Immature natural killer cell (primary cell): ENCODE measurements at places on chromosomes 13 and 19. TPM values are rescaled to one million over a fixed set of nuclear protein-coding genes. Genes with fewer than 3 reads are reported as not detected.

The TJP3 gene
- polyA plus RNA-seq, result not detected

DNA sequence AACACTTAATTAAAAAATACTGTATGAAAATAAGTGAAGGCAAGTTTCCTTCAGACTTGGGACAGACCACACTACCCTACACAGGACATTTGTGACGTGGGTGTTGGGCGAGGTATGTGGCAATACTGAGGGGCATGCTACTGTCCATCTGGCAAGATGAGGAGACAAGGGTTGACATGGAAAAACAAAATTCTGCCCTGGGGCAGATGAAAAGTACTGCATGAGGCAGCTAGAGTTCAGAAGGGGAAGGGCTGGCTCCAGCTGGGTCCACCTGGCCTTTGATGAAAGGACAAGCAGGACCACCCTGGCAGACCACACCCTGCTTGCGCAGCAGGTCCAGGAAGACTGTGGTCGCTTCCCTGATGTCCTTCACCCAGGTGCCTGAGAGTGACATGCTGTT is 43.2 kb downstream of the LATS2 start:
- H3K36me3 ChIP-seq, result no peaks in the 10 kb centered on the region
- H3K27me3 ChIP-seq, result no peaks in the 10 kb centered on the region
- no peak for DNase-seq
- H3K4me3 ChIP-seq, result no peak overlapping the region
- H3K4me1 ChIP-seq, result peaks cover 61% of the 10 kb centered on the region

DNA sequence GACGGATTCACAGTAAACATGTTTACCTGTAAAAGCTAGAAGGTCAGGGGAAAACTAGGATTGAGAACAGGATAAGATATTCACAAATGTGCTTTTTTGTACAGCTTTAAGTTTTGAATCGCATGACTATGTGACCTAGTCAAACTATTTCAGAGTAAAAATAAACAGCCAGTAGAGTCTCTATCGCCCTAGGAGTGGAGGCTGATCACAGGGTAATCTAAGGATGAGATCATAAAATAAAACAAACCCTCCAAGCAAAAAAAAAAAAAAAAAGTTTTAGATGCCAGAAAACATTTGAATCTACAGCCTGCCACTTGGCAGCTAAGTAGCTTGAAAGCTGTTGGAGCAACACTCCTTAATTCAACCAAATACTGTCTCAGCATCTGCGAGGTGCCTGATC is 26.8 kb downstream of the ZNF350 start:
- no peak for DNase-seq
- H3K4me3 ChIP-seq, result no peak overlapping the region
- H3K4me1 ChIP-seq, result no peaks in the 10 kb centered on the region
- peaks cover 2% of the 10 kb centered on the region for H3K27me3 ChIP-seq
- H3K36me3 ChIP-seq, result peaks cover 45% of the 10 kb centered on the region
- no peak overlapping the region for H3K27ac ChIP-seq

DNA sequence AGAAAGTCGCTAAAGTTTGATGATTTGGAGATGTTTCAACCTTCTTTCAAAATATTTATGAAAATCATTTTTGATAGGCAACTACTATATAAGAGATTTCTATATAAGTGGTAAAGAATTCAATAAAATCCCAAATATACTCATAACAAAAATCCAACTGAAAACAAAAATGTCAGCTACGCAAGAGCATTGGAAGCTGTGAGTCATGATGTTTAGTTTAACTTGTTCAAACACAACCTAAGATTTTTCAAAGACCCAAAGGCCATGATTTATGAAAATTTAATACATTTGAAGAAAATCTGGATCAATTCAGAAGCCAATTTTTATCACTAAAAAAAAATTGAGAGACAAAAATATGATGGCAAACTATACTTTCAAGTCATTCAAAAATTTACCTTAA is 226.6 kb downstream of the MZT1 start:
- H3K4me1 ChIP-seq, result no peaks in the 10 kb centered on the region
- H3K27me3 ChIP-seq, result no peaks in the 10 kb centered on the region
- H3K27ac ChIP-seq, result no peak overlapping the region
- no peak for DNase-seq
- no peaks in the 10 kb centered on the region for H3K36me3 ChIP-seq

DNA sequence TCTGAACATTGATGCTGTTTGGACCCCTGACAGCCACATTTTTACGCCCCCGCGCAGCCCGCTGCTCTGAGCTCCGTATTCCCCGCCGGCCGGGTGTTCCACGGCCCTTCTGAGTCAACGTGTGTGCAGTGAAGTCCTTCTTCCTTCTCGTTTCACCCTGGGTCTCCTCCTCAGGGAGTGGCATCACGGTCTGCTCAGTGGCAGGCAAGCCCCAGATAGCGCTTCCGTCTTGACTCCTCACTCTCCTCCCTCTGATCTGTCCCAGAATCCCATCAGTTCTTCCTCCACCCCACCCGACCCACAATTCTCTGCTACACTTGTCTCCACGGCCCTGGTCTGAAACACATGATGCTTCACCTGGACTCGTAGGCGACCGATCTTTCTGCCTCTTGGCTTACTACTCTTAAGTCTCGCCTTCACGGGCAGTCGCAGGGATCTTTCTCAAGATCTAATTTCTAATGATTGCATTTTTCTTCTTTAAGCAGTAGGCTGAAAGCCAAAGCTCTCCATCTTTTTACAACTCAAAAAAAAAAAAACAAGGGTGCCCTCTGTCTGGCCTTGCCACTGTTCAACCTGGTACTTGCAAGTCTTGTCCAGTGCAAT is 33.9 kb downstream of the CCNE1 start:
- H3K4me3 ChIP-seq, result peak overlapping the region; percentile 95
- H3K36me3 ChIP-seq, result no peaks in the 10 kb centered on the region
- H3K4me1 ChIP-seq, result peaks cover 13% of the 10 kb centered on the region
- peaks cover 10% of the 10 kb centered on the region for H3K27me3 ChIP-seq

DNA sequence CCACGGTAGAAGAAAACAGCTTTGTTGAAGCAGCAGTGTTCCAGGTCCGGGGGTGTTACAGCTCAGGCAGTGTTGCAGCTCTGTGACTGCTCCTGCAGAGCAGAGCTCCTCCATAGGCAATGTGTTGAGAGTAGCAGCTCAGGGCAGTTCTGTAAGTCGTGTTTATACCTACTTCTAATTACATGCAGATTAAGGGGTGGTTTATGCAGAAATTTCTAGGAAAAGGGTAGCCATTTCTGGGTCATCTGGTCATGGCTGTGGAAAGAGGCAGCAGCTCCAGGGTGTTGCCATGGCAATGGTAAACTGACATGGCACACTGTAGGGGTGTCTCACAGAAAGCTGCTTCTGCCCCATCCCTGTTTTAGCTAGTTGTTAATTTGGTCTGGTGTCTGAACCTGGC is 316.4 kb downstream of the GPC5 start:
- no peak for DNase-seq
- H3K4me1 ChIP-seq, result no peaks in the 10 kb centered on the region
- H3K27me3 ChIP-seq, result no peaks in the 10 kb centered on the region
- H3K36me3 ChIP-seq, result no peaks in the 10 kb centered on the region
- H3K4me3 ChIP-seq, result no peak overlapping the region

- peaks cover 13% of the 10 kb centered on the region for H3K27me3 ChIP-seq
- H3K4me3 ChIP-seq, result no peak overlapping the region
- no peak overlapping the region for H3K27ac ChIP-seq
- no peak for DNase-seq
Observed at GRCh38 chr13:80389073-80390038, 48.4 kb upstream of the SPRY2 start.

DNA sequence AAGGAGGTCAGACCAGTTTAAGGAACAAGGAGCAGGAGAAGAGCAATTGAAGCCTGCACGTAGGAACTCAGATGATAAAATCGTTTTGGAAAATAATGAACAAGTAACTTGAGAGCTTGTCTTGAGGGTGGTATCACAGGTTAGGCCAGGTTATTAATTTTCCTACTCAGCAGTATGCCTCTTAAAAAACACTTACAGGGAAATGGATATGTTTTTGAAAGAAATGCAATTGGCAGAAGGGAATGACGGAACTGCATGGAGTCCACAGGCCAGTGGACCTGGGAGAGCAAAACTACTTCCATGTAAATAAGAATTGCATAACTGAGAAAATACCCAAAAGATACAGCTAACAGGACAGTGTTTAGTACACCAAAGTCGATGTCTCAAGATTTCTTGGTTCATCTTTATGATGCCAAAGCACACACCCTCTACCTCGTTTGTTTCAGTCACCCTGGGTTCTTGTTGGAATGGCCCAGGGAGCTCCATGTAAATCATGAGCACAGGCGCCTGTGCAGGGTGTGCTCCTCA is 35.2 kb downstream of the MBNL2 start:
- H3K27me3 ChIP-seq, result peaks cover 2% of the 10 kb centered on the region
- peaks cover 71% of the 10 kb centered on the region for H3K4me1 ChIP-seq
- peak overlapping the region; percentile 54 for H3K4me3 ChIP-seq
- no peaks in the 10 kb centered on the region for H3K36me3 ChIP-seq

DNA sequence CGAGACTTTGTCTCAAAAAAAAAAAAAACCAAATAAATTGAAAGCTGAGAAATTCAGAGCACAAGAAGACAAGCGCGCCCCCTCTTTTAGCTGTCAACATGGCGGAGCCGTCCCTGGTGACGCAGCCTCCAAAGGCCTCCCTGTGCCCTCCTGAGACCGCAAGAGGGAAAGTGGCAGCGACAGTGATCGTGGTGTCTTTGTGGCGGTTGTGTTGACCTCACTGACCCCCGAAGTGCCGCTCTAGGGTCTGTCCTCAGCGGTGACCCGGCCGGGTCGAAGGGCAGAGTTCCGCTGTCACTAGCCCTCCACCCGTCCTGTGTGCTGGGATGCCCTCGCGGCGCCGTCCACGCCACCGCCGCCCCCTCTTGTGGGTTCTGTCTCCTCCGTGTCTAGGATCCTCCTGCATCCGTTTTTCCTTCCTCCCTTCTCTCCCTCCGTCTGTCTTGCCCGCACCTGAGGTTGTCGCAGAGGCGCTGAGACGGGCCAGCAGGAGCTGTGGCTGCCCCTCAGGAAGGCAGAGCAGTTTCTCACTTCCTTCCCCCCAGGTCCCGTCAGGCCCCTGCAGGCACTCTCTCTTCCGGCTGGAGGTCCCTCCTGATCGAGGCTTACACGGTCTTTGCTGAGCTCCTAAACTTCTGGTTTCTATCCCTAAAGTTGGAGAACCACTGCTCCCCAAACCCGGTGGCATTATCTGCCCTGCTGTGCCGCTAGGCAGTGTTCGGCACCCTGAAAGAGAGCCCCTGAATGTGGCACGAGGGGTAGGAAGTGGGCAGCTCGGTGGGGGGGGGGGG is 7.2 kb downstream of the UHRF1 start:
- H3K36me3 ChIP-seq, result no peaks in the 10 kb centered on the region
- peak overlapping the region; percentile 99 for H3K4me3 ChIP-seq
- DNase-seq, result peak; percentile 59
- peaks cover 5% of the 10 kb centered on the region for H3K27me3 ChIP-seq
- H3K4me1 ChIP-seq, result peaks cover 55% of the 10 kb centered on the region

DNA sequence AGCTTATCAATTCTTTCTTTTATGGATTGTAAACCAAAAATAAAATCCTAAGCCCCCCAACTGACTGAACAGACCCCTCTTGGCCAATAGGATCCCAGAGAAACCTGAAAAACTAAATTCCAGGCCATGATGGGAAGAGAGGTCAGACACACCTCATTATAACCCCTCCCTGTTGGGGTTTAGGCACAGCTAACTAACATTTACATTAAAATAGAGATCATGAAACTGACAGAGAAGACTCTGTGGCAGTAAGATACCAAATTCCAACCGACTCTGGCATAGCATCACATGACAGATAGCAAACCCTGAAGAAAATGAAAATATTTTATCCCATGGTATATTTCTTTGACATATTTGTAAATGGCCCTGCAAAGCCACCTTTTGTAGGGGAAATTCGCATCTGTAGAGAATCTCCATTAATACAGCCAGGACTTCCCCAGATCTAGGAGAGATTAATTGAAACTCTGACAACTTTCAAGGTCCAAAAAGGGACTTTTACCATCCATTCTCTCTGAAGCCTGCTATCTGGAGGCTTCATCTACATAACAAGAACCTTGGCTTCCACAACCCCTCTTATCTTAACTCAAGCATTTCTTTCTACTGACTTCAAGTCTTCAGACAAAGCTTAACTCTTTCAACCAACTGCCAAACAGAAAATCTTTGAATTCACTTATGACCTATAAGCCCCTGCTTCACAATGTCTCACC is 27.1 kb upstream of the GAS6 start:
- H3K4me1 ChIP-seq, result no peaks in the 10 kb centered on the region
- H3K36me3 ChIP-seq, result no peaks in the 10 kb centered on the region
- no peak overlapping the region for H3K4me3 ChIP-seq
- H3K27ac ChIP-seq, result no peak overlapping the region
- peaks cover 19% of the 10 kb centered on the region for H3K27me3 ChIP-seq
- DNase-seq, result no peak

DNA sequence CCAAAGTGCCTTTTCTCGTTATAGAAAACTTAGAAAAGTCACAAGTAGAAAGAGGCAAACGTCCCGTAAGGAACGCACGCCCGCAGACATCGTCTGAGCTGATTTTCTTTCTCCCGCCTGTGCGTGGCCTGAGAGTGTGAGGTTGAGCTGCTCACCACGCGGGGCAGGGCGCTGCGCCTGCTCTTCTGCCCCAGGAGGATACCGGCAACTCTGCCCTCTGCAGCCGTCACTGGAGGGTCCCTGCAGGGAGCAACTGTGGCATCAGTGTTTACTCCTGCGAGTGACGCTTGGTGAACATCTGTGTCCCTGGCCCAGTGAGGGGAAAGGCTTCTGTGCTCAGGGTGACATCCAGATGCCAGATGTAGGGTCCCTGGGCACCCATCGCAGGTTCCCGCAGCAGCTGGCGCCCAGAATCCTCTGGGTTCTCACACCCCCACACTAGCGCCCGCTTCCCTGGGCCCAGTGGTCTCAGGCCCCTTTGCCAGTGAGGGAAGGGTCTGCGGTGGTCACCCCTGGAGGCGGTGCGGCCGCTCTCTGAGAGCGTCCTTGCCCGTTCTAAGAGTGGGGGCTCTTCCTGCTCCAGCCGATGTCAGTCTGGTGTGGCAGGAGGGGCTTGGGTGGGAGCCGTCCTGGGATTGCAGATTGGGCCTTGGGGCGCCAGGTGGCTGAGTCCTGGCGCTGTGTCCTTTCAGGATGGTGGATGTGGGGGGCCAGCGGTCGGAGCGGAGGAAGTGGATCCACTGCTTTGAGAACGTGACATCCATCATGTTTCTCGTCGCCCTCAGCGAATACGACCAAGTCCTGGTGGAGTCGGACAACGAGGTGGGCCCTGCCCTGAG is 17.4 kb upstream of the GNA15 start:
- H3K27me3 ChIP-seq, result no peaks in the 10 kb centered on the region
- no peak overlapping the region for H3K4me3 ChIP-seq
- no peak for DNase-seq
- no peaks in the 10 kb centered on the region for H3K4me1 ChIP-seq
- H3K36me3 ChIP-seq, result no peaks in the 10 kb centered on the region

DNA sequence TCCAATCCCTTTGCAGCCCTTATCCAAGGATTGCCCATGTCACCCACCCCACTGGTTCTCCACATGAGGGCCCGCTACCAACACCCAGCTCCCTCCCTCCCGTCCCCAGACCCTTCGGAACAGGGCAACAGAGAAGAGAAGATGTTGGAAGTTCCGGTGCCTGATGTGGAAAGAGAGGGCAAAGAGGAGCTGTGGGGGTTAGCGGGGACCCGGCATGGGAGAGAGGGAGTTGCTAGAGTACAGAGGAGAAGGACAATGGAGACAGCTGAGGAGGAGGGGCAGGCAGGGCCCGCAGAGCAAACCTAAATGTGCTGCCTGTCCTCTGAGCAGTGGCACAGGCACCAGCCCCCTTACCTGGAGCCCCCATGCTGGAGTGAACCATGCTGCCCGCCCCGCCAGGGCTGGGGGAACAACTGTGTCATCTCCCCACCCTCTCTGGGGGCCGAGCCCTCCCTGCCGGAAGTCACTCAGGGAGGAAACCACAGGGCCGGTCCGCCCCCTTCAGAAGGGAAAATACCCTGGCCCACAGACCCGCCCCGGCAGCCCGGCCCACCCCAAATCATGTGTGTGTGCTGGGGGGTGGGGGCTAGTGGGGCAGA is at the start of gene POU2F2:
POU2F2 (minus strand) TSS at position 417 of the 599 bp plus-strand sequence; CDS start at position 382, 35 bp downstream.
- peak within 1 kb of the TSS; percentile 91 for H3K4me3 ChIP-seq
- H3K27me3 ChIP-seq, result peaks cover 5% of the 10 kb centered on the region
- peaks cover 47% of the 10 kb centered on the region for H3K4me1 ChIP-seq
